M059J (cell line): ENCODE measurements at places on chromosomes 3 and 15. TPM values are rescaled to one million over a fixed set of nuclear protein-coding genes. Genes with fewer than 3 reads are reported as not detected.

GRCh38 chr3:120625159-120625586 is 29.0 kb downstream of the NDUFB4 start:
- DNase-seq, result peak; percentile 51

GRCh38 chr3:53173107-53173506 is 12.1 kb downstream of the PRKCD start:
- DNase-seq, result no peak

DNA sequence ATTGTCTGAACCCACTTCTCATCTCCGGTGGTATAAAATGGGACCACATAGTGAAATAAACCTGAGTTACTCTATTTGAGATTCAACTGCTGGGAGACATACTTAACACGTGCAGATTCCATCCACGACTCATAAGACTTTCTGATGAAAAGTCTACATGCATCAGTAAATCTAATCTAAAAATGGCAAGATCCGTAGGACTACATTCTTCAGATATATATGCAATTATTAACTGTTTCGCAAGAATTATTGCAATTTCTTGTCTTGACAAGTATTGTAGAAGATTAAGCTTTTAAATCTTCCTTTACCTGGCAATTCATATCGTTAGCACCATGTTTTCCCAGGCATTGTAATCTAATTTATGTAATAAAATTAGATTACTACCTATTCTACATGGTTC is 718.7 kb upstream of the CBLB start:
- no peak for DNase-seq

DNA sequence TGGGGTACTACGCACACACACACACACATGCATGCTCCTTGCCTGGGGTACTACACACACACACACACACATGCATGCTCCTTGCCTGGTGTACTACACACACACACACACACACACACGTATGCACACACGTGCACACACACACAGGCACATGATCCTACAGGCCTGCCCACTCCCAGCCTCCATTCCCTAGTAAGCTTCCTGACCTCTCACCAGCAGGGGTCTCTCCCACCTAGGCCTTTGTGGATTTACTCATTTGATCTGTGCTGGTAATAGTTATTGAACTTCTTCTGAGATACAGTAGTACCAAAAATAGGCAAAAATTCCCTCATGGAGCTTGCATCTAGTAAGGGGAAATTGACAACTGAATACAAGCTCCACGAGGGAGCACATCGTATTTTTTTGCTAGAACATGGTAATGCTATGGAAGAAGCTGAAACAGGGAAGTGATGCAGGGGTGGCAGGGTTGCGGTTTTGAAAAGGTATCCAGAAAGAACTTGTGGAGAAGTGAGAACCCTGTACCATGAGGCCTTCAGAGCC is 19.1 kb downstream of the TTC21A start:
- no peak for DNase-seq

DNA sequence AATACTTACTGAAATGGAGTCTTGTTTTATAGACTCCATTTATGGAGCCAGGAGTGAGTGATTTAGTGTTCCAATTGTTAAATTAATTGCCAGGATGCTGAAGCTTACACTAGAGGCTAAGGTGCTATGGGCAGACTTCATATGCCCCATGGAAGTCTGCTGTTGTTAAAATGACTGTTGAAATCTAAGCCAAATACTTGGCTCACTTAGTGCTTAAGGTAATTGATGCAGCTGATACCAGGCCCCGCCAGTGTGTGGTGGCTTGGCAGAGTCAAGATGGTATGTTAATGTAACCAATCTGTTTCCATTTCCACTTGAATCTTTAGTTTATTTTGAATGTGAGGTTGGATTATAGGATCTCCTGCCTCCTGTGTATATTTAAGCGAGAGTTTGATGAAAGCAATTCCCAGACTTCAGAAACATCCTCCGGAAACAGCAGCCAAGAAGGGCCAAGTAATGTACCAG is 187.1 kb downstream of the ITPR1 start:
- peak; percentile 28 for DNase-seq

DNA sequence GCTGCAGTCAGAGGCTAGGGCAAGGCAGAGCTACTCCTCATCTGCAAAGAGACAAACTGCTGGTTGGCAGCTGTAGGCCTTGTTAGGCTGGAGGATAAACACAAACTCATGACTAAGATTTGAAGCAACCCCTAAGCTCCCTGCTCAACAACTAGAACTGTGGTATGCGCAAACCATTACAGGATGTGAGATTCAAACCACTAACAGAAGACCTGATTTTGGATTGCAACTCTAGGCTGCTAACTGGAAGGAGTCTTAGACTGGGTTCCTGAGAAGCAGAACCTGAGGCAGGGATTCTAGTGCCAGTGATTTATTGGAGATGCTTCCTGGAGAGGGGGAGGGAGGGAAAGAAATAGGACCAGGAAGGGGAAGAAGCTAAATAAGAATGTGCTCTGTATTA is 22.5 kb downstream of the CCR4 start:
- DNase-seq, result peak; percentile 53

DNA sequence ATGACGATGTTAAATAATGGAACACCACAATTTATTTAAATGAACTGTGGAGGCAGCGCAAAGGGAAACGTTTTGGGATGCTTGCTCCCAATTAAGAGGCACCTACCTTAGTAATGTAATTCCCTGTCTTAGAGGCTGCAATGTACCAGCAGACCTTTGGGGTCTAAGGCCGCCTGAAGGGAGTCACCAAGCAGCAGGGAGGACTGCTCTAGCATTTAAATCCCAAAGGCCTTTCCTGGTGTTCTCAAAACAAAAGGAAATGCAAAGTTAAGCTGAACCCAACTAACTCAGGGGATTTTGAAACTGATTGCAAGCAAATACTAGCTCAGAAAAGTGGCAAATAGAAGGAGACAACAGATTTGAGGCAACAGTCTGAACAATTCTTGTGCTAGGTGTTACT is 510.8 kb downstream of the GABRG3 start:
- DNase-seq, result no peak

DNA sequence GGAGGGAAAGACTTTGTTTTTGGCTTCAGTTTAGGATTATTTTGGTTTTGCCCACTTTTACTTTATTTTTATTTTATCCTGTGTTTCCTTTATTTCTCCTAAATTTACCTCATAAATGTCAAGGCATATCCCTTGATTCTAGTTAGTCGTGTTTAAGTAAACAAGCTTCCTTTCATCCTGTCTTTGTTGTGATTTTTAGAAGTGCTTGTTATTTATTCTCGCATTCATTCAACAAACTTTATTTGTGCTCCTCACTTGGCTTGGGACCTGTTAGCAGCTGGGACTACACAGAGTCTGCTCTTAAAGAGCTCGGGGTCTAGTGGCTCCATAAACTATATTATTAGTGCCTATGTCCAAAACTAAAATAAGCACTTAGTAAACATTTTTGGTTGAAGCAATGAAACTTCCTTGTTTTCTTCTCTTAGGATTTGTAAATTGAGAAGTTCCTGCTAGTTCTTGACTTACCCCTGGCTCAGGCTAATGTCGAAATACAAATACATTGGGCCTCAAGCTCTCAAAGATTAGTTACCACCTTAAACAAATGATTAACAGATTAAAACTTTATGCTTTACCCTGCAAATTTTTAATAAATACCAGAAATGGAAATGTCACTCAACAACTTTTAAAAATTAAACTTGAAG is 19.0 kb upstream of the DMXL2 start:
- no peak for DNase-seq

DNA sequence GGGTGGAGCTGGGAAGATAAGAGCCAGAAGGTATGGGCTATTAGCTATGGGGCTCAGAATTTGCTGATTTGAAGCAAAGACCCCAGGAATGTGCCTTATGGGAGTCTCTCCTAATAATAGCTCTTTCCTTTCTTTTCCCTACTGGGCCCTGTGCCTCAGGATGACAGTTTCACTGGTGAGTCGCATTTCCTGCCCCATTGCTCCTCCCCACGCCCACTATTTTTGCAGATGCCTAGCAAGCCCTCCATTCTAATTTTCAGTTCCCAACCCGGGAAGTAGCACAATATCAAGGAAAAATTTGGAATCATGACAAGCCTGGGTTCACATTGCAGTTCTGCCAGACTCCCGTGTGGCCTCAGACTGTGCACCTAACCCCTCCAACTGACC is 583 bp downstream of the IL17RE start:
- DNase-seq, result no peak

DNA sequence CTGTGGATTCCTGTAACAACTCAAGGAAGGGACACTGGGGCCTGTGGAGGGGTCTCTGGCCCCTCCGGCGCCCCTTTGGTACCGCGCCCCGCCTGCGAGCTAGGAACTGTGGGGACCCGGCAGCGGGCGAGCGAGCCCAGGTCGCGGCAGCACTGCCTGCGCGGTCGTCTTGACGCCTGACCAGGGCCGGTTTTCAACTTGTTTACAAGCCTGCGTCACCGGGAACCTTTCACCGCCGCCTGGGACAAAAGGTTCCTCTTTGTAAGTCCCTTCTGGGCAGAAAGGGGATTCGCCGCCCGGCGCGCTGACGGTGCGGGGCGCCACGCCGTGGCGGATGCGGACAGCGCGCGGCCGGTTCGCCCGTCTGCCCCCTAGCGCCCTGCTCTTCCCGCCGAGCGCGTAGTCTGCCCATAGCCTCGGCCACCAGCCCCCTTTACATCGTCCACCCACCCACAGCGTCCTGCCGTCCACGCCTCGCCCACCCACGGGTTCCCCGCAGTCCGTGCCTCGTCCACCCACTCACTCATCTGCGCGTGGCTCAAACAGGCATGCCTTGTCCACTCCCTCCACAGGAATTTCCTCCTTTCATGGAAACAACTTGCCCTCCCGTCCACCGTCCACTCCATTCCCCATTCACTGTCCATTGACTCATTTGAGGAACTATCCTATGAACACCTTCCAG is 5.5 kb upstream of the CFAP100 start:
- peak; percentile 90 for DNase-seq

- DNase-seq, result no peak
These were observed 95.7 kb downstream of the DLG1 start for GRCh38 chr3:197202694-197203093.

- no peak for DNase-seq
These were observed 186.6 kb downstream of the SQOR start for GRCh38 chr15:45821390-45821789.

GRCh38 chr3:13781417-13781816 is 98.5 kb downstream of the WNT7A start:
- DNase-seq, result no peak

- DNase-seq, result peak; percentile 28
These were observed 14.4 kb downstream of the HES1 start for GRCh38 chr3:194150252-194150934.

GRCh38 chr3:57397175-57398026 is 104.9 kb upstream of the ASB14 start:
- DNase-seq, result peak; percentile 55

- no peak for DNase-seq
These were observed 53.7 kb downstream of the PDIA5 start for GRCh38 chr3:123120573-123120972.

DNA sequence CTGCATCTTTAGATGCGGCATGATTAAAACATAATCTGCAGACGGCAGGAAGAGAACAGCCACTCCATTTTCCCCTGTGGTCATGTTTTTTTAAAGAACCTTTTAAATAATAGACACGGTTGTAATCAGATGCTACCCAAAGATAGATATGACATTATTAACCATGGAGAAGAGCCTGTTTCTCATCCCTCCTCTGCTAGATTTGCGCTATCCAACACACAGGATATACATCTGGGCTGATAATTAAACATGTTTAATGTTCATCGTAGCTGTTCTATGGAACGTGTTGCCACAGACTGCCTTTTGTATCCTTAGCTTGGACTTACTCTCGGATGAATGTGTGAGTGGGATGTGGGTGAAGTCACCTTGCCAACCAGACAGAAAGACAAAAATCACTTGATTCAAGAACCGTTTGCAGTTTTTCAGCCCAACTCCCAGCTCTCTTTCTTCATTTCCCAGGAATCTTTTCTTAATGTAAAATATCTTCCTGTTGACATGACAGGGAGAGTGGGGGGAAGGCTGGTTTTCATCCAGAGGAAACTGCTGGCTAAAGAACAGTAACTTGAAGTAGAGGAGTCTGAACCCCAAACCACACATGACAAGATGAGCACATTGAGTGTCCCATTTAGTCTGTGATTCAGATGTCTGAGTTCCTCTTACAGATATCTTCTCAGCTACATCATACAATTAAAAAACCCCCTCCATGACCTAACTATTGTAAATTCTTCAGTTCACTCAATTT is 118.6 kb upstream of the PRICKLE2 start:
- peak; percentile 59 for DNase-seq

GRCh38 chr3:14876921-14877333 is 58.2 kb downstream of the FGD5 start:
- peak; percentile 32 for DNase-seq

GRCh38 chr15:27499191-27499590 is 528.2 kb downstream of the GABRG3 start:
- no peak for DNase-seq

DNA sequence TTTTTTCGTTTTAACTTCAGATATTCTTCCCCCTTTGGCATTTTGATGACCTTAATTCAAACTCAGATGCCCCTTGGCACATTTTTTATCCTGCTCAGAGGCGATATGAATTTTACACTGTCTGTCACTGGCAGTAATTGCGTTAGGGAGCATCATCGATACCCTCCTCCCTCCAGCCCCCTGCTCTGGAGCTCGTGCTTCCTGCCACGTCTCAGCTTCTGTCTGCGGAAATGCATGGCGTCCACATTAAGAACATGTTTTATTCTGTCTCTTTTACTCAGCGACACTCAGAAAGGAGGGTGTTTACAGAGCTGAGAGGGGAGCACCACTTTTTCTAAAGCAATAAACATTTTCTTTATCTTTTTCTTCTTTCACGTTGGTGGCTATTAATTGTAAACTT is 254.2 kb downstream of the EBLN2 start:
- DNase-seq, result no peak

- no peak for DNase-seq
These were observed 213.4 kb downstream of the ERC2 start for GRCh38 chr3:56254835-56255234.

DNA sequence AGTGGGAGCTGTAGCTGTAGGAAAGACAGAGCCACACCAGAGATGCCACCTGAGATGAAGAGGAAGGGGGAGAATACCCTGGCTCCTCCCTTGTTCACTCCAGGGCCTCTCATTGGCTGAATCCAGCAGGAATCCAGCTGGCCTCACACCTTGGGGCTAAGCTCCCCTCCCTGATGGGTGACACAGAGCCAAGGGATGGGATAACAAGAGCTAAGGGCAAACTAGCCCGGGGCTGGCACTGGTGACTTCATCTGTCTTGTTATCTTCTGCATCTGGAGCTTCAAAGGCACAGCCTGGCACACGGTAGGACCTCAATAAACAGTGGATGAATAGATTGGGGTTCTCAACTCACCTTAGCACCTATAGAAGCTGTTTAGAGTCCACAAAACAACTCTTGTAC is 13.8 kb upstream of the GATA2 start:
- DNase-seq, result peak; percentile 53

- DNase-seq, result no peak
These were observed 23.9 kb upstream of the TMEM108 start for GRCh38 chr3:133014325-133014724.

ISLR2 gene
- total RNA-seq, result 0.17 TPM in 1 of 2 replicates, not detected in the other

XYLB gene
- 1.7 and 2.2 TPM in 2 replicates for total RNA-seq

POMGNT2 gene
- total RNA-seq, result 17.1 and 24.4 TPM in 2 replicates

LYSMD2 gene
- 16.7 and 19.8 TPM in 2 replicates for total RNA-seq

APOD gene
- total RNA-seq, result not detected in 2 replicates

IL17RB gene
- total RNA-seq, result 0.25 TPM in 1 of 2 replicates, not detected in the other

ADGRG7 gene
- not detected in 2 replicates for total RNA-seq

RAF1 gene
- 78.0 and 106 TPM in 2 replicates for total RNA-seq

ZNF501 gene
- 0.37 and 3.1 TPM in 2 replicates for total RNA-seq

DCLK3 gene
- total RNA-seq, result not detected in 2 replicates

SLC6A11 gene
- total RNA-seq, result not detected in 2 replicates
